ENCODE measurements at places on chromosomes 12 and 14.

DNA sequence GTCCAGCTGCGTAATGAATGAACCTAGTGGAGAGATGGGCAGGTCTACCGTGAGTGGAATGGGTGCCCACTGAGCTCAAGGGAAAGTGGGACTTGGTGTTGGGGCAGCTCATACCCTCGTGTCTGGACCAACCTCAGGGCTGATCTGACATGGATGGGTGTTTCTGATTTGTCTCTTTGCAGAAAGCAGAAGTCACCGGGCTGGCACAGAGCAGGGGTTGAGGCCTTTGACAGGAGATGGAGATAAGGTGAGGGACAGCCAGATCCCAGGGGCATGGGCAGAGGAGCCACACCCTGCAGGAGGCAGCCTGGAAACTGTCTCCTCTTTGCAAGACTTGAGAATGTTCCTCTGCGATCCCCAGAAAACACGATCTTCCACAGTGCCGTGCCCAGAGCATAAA lies 20.9 kb upstream of the PPP1CC start:
- DNase-seq = no peak

DNA sequence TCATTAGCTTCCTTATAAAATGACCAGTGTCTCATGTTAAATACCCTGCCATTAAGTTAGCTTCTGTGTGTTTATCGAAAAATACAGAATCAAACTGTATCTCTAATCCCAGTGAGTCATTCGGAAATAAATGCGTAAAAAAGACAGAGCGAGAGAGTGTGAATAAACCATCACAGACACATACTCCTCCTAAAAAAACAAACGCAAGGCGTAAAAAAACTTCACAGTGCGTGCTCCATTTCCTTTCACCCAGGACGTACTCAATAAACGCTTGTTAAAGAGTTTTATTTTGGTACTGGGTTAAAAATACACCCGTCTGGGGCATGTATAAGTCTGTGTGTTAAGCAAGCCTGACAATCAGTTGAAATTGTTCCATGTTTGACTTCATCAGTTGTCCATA lies 58.8 kb upstream of the ISM2 start:
- DNase-seq = no peak

GRCh38 chr12:50201987-50202521 lies 34.9 kb upstream of the CERS5 start:
- DNase-seq = no peak

DNA sequence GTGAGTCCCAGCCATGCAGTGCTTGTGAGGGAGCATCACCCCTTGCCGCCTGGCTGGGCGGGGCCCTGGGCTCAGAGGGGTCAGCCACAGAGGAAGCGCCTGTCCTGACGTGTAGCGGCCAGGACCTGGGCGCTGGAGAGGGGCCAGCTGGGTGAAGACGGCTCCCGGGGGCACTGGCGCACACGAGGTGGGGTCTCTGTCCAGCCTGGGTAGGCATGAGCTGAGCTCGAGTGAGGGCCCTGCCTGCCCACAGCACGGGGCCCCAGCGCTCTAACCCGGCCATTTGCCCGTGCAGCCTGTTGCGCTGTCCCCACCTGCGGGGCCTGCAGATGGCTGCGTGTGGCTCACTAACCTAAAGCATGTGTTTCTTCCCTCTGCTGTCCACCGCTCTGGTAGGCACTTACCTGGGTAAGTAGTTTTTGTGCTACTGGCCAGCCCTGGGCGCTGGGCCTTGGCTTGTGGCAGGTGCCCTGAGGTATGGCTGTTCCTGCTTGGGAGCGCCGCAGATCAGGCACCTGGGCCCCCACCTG lies 6.6 kb upstream of the CRIP2 start:
- DNase-seq = no peak

DNA sequence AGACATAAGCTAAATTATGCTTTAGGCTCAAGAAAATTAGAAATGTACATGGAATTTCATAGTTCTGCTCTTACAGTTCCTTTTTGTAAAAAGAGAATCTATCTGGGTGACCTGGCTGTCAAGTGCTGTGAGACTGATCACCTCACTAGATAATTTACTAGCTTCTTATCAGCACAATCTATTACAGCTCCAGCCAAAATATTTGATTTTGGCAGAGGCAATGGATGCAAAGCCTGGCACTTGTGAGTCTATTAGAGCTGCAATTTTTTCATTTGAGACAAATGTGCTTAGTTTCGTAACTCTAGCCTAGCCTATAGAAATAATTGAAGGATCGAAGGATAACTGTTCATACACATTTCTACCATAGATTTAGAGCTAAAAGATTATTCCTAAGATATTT lies 927.5 kb downstream of the SLC6A15 start:
- no peak for DNase-seq
